Tongue (tissue), 3 donors: ENCODE measurements at places on chromosomes 16 and 17.

DNA sequence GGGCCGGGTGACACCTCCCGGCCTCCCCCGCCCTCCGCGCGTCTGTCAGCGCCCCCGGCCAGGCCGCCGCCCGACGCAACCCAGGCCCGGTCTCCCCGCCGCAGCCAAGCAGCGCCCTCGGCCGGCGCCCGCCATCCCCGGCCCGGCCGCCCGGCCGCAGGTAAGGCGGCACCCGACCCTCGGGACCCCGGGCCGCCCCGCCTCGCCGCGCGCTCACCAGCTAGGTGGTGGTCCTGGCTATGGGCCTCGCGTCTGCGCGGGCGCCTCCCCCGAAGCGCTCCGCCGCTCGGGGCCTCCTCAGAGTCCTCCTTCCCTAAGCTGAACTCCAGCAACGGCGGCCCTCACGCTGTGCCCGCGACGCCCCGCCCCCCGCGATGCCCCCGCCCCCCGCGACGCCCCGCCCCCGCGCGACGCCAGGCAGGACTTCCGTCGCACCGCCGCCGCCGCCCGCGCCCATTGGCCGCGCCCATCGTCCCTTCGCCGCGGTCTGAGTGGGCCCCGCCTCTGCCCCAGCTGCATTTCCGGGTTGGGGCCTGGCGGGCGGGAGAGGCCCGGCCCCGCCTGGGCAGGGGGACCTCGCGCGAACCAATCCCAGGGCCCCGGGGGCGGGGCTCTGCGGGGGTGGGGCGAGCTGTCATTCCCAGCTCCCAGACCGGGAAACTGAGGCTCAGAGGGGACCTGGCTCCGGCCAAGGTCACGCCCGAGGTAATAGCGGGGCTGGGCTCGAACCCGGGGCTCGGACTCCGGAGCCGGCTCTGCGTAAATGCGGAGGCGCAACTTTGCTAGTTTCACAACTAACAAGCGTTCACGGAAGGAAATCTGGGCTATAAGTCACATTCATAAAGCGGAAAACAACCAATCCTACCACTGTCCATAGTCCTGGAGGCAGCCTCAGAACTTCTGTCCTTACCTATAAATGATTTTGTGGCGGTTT lies 9.0 kb upstream of the KCTD5 start:
- peak; percentile 98 for DNase-seq

GRCh38 chr16:79215289-79215688 lies 385.2 kb downstream of the MAF start:
- no peak for DNase-seq

GRCh38 chr17:32268734-32269288 lies 3.2 kb downstream of the RHBDL3 start:
- DNase-seq = no peak

DNA sequence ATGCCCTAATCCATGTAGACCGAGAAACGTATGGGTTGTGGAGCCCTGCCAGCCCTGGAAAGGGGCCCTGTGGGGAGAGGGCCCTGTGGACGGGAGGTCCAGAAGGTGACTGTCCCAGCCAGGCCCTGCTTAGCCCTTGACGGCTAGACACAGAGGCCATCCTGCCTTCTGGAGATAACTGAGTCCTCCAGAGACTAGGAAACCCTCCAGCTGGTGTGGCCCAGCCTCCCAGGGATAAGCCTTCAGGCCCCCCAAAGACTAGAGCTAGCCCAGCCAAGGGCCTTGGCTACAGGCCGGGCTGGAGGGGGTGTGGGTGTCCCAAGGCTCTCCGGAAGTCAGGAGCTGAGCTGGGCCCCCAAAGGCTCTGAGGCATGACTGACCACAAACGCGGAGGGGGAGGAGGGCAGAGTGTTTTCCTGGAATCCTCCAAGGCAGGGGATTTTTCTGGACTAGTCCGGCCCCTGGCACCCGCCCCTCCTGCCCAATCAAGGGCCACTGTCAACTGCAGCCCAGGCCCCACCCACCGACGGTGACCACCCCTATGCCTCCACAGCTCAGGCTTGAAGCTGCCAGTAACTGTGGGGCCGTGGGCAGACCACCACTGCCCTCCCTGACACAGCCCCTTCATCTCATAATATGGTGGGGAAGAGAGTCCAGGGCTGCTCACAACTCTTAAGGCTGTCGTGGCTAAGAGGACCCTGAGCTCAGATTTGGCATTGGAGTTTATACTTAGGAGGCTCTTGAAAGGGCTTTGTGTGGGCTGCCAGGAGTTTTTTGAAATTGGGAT lies 885 bp upstream of the VASN start:
- no peak for DNase-seq

GRCh38 chr17:79978548-79978855 lies 57.2 kb downstream of the TBC1D16 start:
- DNase-seq = no peak

DNA sequence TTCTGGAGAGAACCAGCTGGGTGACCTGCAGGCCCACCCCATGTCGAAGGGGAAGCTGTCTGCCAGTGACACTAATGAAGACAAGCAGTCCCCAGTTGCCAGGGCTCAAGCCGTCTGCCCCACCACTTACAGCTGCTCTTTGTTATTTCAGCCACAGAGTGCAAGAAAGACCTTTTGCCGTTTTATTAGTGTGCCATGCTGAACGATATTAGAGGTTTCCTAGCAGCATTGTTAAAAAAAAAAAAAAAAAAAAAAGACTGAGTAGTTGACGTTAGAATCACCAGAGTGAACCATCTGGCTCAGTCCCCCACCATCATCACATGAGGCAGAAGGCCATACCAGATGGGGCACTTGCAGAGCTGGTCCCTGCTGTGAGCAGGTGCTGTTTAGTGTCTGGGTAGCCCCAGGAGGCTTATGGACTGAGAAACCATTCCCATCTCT lies 26.5 kb upstream of the SLC39A11 start:
- peak; percentile 73 for DNase-seq

GRCh38 chr16:88698646-88699045 lies 7.6 kb downstream of the RNF166 start:
- no peak for DNase-seq

GRCh38 chr16:51184702-51185433 lies 33.8 kb upstream of the SALL1 start:
- DNase-seq = no peak

- no peak for DNase-seq
Measured at GRCh38 chr16:9966569-9967157, 215.6 kb downstream of the GRIN2A start.

DNA sequence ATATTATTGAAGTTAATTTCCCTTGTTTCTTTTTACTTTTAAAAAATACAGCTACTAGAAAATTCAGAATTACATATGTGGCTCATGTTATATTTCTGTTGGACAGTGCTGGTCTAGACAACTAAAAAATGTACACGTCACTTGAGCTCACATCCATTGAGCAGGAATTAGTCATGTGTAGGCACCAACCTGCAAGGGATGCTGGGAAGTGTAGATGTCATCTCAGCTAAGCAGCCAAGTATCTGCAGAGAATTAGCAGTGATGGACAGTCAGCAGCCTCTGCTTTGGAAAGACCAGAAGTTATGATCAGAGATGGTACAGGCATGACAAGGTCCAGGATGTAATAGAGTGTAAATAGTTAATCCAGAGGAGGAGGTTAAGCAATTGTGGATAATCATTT lies 87.1 kb upstream of the HS3ST2 start:
- DNase-seq = no peak

DNA sequence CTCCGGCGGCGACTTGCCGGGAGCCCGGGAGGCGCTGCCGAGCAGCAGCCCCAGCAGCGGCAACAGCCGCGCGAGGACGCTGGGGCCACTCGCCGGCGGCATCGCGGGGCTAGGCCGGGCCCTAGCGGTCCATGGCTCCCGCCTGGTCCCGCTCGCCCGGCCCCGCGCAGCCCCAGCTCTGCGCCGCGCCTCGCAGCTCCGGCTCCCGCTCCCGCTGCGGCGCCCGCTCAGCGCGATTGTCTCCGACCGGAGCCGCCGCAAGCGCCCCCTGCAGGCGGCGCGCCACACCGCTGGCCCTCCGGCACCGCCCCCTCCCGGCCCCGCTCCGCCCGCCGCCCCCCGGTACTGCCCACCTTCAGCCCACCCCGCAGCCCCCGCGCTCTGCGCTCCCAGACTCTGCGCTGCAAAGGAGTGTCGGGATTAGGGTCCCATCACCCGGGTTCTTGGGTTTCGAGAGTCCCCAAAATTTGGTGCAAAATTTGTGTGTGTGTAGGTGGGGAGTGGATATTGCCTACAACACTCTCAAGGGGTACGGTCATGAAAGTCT lies at the start of gene FAM171A2:
Gene FAM171A2, minus strand, starts transcription at position 241 of the 547 bp plus-strand sequence. Its CDS starts 139 bp downstream, at position 102.
- DNase-seq = peak; percentile 85

DNA sequence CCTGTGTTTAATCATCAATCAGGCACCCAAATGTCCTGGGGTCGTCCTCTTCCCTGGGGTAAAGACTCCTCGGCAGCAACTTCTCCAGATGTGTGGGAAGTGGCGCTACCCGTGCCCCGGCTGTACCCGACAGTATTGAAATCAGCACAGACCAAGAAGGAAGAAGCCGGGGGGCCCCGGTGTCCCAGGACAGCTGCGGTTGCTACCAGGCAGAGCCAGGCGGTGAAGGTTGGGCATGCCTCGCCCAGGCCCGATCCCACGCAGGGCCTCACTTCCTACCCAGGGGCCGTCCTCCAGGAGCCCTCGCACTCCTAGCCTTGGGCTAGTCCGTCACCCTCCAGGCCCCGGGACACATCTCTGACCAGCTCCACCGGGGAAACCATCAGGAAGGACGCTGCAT lies 9.0 kb upstream of the CCDC154 start:
- no peak for DNase-seq

DNA sequence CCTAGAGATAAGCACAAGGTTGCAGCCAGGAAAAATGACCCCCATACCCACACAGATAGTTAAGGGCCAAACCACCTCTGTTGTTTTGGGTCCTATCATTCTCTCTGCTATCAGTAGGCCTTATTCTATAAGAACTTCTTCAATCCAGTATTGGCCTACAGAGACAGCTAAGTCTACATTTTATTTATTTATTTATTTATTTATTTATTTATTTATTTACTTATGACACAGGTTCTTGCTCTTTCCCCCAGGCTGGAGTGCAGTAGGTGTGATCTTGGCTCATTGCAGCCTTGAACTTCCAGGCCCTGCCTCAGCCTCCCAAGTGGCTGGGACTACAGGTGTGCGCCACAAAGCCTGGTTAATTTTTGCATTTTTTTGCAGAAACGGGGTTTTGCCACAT lies 7.5 kb upstream of the MAPT start:
- no peak for DNase-seq

GRCh38 chr16:11117576-11118211 lies 138.3 kb downstream of the SOCS1 start:
- DNase-seq = no peak

DNA sequence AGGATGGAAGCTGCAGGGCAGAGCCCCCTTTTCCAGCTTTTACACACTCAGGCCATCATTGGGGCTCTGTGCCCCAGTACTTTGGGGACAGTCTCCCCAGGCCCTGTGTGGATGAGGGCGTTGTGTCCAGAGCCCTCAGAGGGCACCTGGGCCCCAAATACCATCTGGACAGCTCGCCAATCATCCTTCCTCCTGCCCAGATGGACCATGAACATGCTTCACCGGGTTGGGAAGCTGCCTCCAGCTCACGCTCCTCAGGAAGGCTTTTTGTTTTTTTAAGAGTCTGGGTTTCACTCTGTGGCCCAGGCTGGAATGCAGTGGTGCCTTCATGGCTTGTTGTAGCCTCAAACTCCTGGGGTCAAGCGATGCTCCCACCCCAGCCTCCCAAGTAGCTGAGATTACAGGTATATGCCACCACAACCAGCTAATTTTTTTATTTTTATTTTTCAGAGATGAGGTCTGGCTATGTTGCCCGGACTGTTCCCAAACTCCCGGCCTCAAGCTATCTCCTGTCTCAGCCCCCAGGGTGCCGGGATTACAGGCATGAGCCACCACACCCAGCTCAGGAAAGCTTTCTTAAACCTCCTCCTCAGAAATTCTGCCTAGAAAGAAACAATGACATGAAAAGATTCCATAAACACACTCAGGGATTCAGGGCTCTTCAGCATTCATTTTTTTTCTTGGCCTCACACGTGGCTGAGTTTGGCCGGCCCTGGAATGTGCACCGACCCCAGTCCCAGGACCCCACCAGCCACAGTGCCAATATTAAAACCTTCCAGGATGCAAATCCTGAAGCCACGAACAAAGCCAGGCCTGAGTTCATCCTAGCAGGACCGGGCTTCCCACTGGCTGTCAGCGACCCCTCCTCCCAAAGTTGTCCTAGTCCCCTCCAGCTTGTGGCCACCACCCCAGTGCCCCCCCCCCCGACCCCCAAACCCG lies 27.4 kb upstream of the ZNF423 start:
- no peak for DNase-seq

DNA sequence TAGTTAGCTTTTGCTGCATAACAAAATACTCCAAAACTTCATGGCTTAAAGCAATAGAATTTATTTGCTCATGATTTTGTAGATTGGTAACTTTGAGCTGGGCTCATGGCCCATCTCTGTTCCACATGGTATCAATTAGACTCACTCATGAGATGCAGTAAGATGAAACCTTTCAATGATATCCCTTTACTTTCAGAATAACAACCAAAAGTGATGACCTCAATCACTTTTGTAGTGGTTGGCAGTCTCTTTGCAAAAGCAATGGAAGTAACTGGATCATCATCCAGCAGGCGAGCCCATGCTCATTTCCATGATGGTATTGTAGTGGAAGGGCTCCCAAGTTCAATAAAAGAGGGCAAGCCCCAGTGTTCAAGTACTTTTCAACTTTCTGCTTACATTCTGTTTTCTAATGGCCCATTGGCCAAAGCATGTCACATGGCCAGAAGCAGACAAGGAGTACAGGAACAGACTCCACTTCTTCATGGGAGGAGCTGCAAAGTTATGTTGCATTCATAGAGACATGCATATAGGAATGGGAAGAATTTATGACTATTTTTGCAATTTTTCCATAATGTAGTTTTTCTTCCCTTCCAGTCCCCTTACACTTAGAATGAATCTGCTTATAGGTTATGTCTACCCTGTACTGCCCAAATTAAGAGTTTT lies 41.7 kb downstream of the EFCAB5 start:
- DNase-seq = no peak

DNA sequence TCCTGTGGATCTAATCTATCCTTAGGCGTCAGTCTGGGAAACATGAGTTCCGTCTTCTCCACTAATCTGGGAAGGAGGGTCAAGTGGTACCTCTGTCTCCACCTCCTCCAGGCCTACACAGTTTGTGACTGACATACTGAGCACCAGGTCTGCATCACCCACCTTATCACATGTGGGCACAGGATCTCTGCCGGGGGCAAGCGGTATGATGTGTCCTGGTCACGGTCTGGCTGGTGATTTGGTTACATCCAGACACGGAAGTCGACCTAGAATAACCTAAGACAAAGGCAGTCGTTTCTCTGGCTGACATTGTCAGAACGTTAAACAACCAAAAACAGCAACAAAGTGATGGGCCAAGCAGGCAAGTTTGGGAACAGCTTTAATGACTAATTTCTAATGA lies 82.5 kb upstream of the HSBP1 start:
- DNase-seq = no peak

- peak; percentile 87 for DNase-seq
Measured at GRCh38 chr17:43832976-43833829, at the start of gene MPP3. Gene MPP3, minus strand, starts transcription at chr17:43833146. Its CDS starts 1,240 bp downstream, at chr17:43831906.

DNA sequence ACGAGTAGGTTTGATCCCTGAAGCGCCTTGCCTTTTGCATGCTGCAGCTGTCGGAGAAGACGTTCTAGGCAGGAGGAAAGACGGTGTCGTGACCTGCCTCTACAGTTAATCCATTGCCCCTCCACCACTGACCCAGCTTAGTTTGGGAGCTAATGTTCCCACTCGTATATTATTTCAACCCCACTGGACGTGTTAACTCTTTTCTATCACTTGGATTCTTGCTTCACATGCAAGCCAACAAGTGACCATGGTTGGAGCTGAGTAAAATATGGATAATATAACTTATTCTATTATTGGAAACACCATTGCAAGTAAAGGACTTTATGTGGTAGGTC lies 681 bp downstream of the CALCOCO2 start:
- no peak for DNase-seq
